AG04450 (cell line): ENCODE measurements at places on chromosomes 11 and 22.

GRCh38 chr11:114200351-114201133 is 95.7 kb upstream of the NNMT start:
- no peak for DNase-seq

DNA sequence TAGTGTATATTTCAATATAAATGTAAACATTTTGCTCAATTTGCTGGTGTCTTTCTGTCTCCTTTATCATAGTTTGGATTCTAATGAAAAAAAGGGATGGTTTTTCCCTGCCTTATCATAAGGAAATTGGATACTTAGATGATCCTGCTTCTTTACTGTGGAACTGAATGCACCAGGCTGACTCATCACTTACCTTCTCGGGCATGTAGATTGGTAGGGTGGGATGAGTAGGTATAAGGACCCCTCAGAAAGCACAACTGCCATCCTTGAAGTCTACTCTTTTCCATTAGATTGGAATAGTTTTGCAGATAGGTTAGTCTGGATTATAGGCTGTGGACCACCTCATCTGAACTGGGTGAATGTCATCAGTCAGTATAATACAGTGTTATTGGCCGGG is 7.5 kb upstream of the SIDT2 start:
- no peak for DNase-seq

GRCh38 chr11:27701355-27702105 is 1.3 kb upstream of the BDNF start:
- no peak for DNase-seq

GRCh38 chr11:104000798-104001197 is 35.6 kb upstream of the DDI1 start:
- no peak for DNase-seq

DNA sequence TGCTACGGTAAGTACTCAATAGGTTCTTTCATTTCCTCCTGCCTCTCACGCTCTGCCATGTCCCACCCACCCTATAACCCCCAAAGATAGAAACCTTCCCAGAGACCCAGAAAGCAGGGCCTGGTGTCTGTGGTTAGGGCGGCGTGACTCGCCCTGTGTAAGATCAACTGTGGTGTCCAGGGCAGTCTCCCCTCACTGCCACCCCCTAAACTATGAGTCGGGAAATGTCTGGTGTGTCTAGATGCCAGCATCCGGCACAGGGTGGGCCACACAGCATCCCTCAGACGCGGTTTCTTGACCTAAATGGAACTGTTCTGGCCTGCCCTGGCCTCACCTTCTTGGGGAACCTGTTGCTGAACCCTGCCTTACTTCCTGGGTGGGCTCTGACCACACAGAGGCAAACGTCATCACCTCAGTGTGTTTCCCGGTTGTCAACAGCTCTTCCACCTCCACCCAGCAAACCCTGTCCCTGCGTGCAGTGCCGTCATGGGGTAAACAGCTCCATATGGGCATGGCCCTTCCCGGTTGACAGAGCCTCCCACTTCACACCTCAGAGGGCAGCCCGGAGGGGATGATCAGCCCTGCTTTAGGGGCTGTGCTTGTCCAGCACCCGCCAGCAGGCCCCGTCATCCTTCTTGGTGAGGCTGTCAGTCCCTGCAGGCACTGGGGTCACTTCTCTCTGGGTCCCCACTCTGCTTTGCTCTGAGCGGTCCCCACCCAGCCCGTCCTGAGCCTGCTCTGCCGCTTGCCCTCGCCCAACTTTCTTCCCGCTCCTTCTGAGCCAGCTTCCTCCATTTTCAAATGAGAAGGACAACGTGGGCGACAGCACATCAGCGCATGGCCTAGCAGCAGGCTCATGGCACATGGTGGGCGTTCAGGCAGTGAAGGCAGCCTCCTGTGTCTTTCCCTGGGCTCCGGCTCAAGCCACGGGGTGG is 6.0 kb downstream of the WNT11 start:
- no peak for DNase-seq

- no peak for DNase-seq
Observed at GRCh38 chr22:21612858-21613257, 17.0 kb downstream of the YDJC start.

DNA sequence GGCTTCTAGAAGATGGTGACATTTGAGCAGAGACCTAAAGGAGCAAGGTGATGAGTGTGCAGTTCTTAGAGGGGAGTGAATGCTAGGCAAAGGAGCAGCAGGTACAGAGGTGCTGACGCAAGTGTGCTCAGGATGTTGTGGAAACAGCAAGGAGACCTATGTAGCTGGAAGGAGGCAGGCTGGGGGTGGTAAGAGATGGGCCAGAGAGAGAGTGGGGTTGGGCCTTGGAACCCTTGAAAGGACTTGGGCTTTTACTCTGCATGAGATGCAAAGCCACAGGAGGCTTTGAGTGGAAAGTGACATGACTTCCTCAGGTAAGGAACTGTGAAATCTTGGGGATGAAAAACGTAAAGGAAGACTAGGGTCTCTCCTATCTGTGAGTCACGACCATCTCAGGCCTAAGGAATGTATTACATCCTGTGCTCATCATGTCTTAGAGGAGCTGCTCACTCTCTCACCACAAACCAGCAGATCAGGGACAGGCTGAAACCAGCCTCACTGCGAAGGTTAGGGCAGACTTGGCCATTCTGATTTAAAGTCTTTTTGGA is 65.4 kb downstream of the MICAL2 start:
- no peak for DNase-seq

DNA sequence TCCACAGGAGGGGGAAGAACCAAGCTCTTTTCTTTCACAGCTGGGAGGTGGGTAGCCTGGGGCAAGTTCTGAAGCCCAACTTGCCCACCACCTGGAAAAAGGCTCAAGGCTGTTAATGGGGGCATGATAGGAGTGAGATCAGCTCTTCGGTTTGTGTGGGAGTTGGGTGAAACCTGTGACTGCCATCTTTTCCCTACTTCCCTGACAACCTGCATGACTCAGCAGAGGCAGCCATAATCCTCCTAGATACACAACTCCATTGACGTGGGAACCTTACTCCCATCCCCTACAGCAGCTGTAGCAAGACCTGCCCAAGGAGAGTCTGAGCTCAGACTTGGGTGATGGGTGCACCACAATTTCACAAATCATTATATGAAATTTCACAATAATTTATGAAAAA is 13.3 kb upstream of the OOSP4B start:
- no peak for DNase-seq

- no peak for DNase-seq
Observed at GRCh38 chr22:38110008-38110862, at the start of gene BAIAP2L2. Gene BAIAP2L2 (minus strand): TSS chr22:38110684. CDS start chr22:38110525, 159 bp downstream.

GRCh38 chr11:86014221-86014620 is 54.7 kb downstream of the PICALM start:
- DNase-seq, result no peak

DNA sequence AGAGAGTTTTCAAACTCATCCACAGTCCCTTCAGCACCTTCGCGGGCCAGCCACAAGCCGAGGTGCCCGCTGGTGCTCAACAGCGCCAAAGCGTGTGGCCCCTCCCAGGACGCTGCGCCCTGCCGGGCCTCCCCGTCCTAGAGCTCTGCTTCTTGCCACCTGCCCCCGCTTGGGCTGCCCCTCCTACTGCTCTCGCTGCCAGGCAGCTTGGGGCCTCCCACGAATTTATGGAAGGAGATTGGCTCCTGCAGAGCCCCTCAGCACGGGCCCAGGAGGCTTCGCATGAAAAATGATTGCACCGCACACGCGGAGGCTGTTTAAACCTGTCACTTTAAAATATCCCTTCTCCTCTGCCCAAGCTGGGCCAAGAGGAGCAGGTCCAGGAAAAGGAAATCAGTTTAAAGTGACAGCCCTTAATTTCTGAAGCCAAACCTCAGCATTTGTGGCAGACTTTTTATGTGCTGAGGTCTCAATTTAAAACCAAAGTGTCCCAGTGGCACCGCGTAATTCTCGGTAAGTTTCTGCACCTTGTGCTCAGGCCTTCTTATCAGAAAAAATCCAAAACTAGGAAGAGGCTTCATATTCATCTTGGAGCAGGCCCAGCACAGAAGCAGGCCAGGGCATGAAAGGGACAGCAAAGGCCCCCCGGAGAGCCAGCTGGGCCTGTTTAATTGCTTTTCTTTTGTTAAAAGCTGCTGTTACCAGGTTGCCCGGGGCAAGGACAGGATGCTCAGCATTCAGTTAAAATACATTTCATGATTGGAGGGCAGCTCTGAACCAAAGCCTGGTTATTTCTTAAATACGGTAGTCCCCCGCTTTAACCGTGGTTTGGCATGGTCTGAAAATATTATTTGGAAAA is 303.6 kb downstream of the OPCML start:
- no peak for DNase-seq

DNA sequence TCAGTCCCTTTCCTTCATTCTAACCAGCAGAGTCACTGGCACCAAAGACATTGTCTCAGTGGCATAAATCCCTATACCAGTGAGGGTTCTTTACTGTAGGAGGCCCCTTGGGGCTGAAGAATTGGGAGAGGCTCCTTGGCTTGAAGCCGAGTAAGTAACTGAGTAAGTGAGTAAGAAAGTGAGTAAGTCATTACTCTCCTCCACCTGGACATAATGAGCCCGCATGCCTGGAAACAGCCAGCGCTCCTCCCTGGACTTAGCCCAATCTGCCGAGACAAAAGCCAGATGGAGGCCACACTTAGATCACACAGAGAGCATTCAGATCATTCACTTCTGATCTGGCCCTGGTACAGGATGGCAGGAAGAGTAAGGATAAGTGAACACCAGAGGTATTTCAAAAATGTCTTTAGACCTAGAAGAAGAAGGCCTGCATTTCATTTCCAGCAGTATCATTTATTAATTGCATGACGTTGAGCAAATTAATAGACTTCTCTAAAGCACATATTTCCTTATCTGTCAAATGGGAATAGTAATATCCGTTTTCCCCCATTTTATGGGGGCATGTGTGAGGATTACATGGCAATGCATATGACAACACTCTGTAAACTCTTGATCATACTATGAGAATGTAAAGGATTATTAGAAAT is 8.2 kb upstream of the MICAL3 start:
- DNase-seq, result no peak

DNA sequence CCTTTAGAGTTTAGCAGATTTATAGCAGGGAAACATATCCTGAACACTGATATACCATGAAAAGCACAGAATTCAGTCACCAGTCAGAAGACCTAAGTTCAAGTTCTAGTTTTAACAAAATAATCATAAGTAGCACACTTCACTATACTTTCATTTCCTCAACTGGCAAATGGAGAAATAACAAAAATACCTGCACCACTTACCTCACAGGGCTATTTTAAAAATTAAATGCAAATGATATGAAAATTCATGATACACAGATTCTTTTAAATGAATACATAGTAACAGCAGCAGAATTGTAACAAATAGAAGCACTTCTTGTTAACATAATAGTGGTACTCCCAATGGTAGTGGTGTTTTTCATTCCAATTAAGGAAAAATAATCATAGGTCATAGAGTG is 139.0 kb downstream of the FCHSD2 start:
- DNase-seq, result no peak

GRCh38 chr11:118289401-118289800 is 15.1 kb upstream of the CD3E start:
- DNase-seq, result no peak

GRCh38 chr22:37929390-37929789 is 23.3 kb downstream of the MICALL1 start:
- no peak for DNase-seq

- no peak for DNase-seq
Observed at GRCh38 chr22:19105867-19106802, 16.1 kb downstream of the DGCR2 start.

DNA sequence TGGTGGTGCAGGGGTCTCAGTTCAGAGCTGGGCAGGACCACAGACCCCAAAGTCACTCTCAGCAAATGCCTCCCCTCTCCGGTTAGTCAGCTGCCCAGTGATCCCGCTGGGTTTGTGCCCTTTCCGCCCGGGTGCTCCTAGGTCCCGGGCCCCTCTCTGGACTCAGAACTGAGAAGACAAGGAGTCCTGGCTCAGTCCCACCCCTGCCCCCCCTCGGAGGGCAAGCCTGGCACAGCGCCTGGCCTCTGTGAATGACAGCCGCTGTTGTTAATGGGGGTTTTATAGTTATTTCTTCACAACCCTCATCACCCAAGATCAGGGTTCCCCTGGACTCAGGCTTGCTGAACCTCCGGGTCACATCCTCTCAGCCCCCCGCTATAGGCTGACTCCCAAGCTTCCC is 47.6 kb downstream of the ELFN2 start:
- DNase-seq, result no peak

DNA sequence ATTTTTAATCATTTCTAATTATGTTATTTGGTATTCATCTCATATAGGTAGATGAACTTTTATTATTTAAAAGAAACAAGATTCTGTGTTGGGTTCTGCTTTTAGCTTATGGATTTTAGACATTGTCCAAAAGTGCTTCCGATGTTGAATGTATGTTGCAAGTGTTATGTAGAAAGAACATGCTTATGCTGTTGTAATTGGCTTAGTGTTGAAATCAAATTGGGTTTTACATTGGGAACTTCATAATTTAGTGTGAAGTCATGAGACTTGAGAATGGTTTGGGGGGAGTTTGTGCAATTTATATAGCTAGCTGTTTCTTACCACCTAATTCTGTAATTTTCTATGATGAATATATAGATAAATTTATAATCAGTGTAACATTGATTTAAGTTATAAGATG is 3.6 kb downstream of the MTMR3 start:
- DNase-seq, result no peak

DNA sequence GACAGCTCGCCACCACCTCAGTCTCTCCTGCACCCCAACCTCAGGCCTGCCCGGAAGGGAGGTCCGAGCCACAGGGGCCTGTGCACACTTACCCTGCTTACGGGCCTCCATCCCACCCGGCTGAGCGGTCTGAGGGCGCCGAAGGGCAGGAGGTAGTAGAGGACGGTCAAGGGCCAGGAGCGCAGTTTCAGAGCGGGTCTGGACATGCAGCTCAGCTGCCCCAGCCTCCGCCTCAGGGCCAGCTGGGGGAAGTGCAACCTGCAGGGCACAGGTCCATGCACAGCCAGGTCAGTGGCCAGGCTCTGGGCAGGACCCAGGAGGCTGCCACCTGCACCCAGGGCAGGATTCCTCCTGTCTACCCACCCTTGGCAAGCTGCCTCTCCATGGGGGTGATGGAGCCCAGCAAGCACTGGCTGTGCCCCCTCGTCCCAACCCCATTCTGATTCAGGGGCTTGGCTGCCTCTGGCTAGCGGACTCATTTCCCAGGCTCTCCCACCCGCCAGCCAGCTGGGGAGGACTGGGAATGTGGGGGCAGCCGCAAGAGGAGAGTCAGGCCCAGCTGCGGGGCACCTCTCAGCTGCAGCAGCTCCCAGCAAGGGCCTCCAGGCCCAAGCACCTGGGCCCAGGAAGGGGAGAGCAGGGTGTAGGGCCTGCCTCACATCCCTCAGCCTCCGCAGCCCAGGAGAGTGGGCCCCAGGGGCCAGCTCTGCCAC is 38.3 kb downstream of the PISD start:
- DNase-seq, result no peak
